ENCODE measurements at places on chromosomes 6 and 20.

GRCh38 chr20:12229891-12230290, 312.2 kb downstream of the BTBD3 start:
- DNase-seq: no peak

DNA sequence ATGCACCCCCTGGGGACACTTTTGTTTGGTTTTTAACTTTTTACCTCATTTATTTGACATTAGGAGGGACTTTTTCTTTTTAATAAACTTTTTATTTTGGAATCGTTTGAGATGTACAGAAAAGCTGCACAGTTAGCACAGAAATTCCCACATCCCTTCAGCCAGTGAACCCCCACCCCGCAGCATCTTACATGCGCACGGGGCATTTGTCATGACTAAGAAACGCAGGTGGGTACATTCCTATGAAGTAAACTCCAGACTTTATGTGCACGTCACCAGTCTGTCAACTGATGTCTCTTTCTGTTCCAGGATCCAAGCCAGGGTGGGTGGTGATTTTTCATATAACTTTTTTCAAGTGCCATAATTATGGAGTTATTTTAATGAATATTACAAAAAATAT, 4.9 kb upstream of the ZNF831 start:
- DNase-seq: no peak

- DNase-seq: no peak
These were observed 92.4 kb downstream of the CD24 start for GRCh38 chr6:106882138-106882537.

DNA sequence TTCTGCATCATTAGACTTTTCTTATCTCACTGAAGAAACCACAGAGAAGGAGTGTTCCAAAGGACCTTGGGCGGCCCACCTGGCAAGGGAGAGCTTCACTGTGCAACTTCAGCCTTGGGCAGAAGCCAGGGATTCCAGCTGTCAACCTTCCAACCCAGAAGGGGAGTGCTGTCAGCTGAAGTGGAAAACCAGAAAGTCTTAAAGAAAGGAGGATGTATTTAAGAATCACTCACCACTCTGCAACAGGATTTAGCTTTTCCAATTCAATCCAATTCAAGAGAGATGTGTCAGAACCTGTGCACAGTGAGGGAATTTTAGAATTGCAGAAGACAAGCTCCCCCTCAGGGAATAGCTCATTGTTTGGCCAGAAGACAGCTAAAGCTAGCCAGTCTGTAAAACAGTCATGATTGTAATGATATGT, 553.7 kb downstream of the CD83 start:
- no peak for DNase-seq

DNA sequence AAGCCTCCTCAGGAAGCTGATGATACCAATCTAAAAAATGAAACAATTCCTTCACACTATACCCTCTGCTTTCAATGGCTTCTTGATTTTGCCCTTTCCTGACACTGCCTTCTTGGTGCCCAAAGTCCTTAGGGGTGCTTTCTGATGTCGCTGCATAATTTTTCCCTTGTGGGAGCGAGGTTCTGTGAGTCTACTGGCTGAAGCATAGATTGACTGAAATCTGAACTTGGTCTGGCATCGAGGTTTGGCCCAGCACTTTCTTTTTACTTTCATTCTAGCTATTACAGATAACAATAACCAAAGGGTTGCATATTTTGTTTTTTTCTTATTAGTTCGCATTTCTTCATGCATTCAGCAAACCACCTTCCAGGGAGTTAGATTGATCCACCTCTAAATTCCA, 65.8 kb downstream of the E2F3 start:
- no peak for DNase-seq

- no peak for DNase-seq
These were observed 104.7 kb downstream of the BMP7 start for GRCh38 chr20:57161478-57162361.

GRCh38 chr20:50737352-50737751, 6.0 kb downstream of the PARD6B start:
- DNase-seq: no peak

- DNase-seq: no peak
These were observed 9.4 kb downstream of the HSF2 start for GRCh38 chr6:122408702-122409458.

DNA sequence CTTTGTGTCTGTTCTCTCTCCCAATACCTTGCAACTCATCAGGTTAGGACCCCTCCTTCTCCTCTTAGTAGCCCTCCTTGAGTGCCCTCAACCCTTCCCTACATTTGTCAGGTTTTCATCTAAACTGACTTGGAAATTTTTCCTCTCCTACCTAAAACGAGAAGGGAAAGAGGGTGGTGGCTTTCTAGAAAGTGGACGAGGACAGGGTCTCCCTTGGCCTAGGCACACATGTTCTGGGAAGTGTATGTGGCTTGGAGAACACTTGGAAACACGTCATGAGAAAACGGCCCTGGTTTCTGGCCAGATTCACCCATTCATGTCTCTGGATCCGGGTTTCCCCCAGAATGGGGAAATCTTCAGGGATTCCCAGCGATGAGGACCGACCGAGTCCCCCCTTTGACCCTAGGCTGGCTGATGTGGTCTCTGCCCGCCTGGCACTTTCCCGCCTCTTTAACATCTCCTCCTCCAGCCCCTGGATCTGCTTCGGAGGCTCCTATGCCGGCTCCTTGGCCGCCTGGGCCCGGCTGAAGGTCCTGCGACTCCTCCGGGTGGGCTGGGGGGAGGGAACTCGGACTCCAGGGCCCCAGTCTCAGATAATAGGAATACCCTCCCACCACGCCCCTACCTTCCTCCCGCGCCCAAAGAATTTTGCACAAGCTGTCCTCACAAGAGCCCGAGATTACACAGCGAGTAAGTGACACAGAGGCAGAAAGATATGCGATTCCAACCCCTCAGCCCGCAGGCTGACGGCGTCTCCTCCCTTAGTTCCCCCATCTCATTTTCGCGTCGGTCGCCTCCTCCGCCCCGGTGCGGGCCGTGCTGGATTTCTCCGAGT, 3.0 kb downstream of the PRSS16 start:
- no peak for DNase-seq

- DNase-seq: no peak
These were observed 54.2 kb downstream of the EZR start for GRCh38 chr6:158764926-158765325.

- peak; percentile 14 for DNase-seq
These were observed 39.6 kb upstream of the RCAN2 start for GRCh38 chr6:46530896-46531295.

- no peak for DNase-seq
These were observed 4.8 kb upstream of the BCAS4 start for GRCh38 chr20:50789968-50790650.

DNA sequence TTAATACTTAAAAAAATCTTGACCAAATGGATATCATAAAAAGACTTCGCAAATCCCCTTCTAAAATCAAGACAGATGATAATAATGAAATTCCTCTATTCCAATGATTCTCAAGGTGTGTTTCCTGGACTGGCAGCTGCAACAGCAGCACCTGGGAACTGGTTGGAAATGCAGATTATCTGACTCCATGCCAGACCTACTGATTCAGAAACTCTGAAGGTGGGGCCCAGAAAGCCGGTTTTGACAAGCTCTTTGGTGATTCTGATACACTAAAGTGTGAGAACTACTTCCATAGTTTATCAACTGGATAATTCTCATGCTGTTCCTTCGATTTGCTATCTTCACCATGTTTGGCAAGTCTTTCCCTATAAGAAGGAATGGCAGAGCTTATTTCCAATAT, 252.1 kb downstream of the COL12A1 start:
- no peak for DNase-seq

GRCh38 chr6:117548797-117549301, 53.5 kb downstream of the GOPC start:
- no peak for DNase-seq

DNA sequence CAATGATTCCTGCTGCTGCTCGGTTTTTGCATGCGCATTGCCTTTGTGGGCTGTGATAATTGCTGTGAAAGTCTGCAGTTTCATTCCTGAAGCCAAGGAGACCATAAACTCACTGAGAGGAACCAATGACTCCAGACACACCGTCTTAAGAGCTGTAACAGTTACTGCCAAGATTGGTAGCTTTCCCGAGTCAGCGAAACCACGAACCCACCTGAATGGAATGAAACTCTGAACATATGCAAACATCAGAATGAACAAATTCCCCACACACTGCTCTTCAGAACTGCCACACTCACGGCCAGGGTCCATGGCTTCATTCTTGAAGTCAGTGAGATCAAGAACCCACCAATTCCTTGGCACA, 37.7 kb downstream of the TRIM27 start:
- DNase-seq: no peak

- no peak for DNase-seq
These were observed 49.7 kb downstream of the TRAF3IP2 start for GRCh38 chr6:111556004-111556403.

DNA sequence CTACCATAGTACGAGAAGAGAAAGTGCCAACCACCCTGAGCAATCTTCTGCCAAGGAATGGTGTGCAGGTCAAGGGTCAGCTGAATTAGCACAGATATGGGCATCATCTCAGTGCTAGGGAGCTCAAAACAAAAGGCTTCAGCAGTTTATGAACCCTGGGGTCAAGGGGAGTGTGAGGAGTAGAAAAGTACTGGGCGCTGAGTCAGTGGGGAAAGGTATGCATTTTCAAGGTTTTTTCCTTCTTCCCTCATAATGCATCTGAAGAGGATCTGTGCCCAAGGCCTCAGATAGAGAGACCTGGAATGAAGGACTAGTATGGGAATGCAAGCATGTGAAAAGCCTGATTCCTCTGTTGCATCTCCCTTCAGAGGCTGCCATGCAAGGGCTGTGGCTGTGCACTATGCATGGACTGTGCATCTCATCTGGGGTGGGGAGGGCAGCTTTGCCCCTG, 81.7 kb downstream of the PERP start:
- DNase-seq: no peak

GRCh38 chr20:59448851-59449444, 148.5 kb downstream of the EDN3 start:
- no peak for DNase-seq

DNA sequence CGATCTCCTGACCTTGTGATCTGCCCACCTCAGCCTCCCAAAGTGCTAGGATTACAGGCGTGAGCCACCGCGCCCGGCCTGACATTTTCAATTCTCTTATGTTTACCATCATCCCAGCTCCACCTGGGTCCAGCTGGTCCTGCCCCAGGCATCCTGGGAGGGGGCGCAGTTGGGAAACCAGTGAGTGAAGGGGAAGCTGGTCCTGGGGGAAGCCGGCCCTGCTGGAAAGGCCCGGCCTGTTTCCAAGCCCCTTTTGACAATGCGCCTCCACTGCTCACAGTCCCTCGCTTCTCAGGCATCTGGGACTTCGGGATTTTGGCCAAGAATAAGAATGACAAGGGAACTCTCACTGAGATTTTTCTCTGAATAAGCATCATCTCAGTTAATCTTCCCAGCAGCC, 14.2 kb downstream of the SLC13A3 start:
- no peak for DNase-seq

GRCh38 chr20:48025051-48025515, 239.8 kb upstream of the SULF2 start:
- DNase-seq: no peak

DNA sequence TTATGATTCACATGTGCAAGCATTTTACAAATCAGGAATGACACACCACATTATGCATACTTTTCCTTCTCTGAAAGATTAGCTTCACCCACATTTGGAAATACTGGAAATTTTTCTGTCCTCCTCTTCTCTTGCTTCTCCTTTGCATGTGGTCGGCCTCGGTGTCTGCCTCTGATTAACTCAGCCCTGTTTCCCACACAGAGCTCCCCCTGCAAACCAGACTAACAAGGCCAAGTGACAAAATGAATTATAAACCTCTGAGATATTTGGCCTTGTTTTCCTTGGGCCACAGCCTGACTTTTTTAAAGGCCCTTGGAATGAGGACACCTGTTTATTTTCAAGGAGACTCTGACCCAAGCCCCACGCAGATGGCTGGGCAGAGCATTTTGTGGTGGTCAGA, 9.0 kb upstream of the CCN6 start:
- no peak for DNase-seq

GRCh38 chr6:27864906-27865849, 47.0 kb downstream of the OR2B2 start:
- DNase-seq: peak; percentile 40

DNA sequence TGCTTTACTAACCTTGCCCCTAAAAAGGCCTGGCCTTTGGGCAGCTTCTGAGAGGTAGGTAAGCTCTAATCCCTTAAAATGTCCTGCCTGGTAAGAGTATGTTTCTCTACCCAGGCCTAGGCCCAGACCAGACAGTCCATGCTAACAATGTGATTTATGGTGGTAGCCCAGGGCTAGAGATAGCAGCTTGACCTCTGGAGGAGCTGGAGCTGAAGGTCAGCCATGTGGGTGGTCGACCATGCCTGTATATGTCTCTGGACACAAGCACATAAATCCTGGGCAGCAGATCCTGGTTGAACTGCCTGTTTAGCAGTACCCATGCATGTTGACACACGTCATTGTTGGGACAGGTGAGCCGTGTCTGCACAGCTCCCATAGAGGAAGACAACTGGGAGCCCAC, 62.1 kb upstream of the PHACTR1 start:
- no peak for DNase-seq

GRCh38 chr20:5104479-5104878, 15.3 kb downstream of the PCNA start:
- DNase-seq: no peak

- no peak for DNase-seq
These were observed 20.8 kb downstream of the TBC1D7 start for GRCh38 chr6:13307508-13307995.

DNA sequence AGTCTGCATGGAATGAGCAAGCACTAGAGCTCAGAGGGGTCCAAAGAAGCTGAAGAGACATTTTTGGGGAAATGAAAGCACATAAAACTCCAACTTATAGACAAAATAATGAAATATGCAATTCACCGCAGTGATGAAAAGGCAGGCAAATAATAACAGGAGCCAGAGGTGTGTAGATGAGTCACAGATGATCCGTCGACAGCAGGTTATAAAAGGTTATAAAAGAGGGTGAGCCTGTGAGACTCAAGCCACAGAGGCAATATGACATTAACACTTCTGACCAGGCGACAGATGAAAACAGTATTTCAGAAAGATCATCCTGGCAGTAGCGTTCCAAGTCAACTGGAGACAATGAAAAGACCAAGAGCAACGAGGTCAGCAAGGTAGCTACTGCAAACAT, 35.8 kb upstream of the ANKRD60 start:
- DNase-seq: no peak

- DNase-seq: no peak
These were observed 121.2 kb downstream of the DST start for GRCh38 chr6:56521454-56521853.

DNA sequence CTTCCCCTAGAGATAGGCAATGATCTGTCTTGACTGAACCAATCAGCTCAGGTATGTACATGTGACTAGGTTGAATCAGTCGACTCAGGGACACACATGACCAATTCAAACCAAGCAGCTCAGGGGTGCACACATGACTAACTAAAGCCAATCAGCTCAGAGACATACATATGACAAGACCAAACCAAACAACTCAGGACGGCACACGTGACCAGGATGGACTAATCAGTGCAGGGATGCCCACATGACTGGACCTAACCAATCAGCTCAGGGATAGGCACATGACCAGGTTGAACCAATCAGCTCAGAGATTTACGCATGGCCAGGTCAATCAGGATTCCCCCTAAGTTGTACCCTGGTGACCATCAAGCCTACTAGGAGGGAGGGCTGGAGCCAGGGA, 310.3 kb downstream of the CDH26 start:
- DNase-seq: no peak
